ENCODE measurements at places on chromosomes 1 and 21.

GRCh38 chr1:9654834-9655723, 3.5 kb downstream of the PIK3CD start:
- no peaks in the 10 kb centered on the region for H3K36me3 ChIP-seq
- peak overlapping the region; percentile 86 for H3K4me3 ChIP-seq
- H3K27me3 ChIP-seq: no peaks in the 10 kb centered on the region
- peaks cover 60% of the 10 kb centered on the region for H3K4me1 ChIP-seq

DNA sequence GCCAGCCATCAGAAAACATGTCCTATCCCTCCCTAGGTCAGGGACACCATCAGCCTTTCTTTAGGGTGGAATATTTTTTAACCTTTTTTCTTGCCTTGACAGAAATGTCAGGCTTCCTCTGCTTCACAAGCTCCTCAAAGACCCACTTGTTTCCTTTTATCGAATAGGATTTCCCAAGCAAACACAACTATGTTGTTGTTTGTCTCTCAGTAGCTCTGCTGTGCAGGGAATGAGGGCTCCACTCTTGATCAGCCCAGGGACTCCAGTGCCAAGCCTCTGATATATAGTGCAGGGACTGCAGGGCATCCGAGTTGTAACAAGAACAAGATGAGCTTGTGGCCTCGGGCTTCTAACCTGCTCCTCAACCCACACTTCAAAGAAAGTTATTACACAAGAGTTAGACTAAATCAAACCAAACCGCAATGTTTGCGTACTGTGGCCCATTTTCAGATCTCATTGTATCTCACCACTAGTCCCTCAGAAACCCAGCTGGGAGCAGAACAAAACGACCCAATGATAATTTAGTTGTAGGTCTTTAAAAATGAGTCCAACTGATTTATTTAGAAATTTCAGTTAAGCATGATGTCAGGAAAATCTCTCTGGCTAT, 108.1 kb downstream of the ATG4C start:
- H3K4me3 ChIP-seq: no peak overlapping the region
- no peaks in the 10 kb centered on the region for H3K27me3 ChIP-seq
- H3K4me1 ChIP-seq: no peaks in the 10 kb centered on the region
- no peak overlapping the region for H3K27ac ChIP-seq

DNA sequence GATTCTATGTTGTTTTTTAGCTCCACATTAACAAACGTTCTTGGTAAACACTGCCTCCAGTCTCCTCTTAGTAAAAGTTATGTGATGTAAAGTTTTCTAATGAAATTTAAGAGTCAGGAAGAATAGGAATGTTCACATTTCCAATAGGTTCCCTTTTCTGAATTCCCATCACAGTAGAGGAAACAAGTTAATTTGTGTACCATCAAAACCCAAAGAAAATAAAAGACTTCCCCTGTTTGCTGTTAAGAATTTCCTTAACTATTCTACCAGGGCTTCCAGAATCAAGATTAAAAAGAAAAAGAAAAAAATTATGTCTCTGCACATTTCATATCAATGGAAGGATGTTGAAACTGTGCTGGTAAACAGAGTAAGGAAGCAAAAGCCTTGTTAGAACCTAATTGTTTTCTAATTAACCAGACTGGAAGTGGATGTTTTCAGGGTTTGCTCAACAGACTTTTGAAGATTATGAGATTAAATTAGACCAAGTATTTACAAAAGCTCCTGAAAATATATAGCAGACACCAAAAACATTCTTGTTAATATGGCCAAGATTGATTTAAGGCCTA, 43.4 kb upstream of the PALMD start:
- DNase-seq: no peak
- H3K4me1 ChIP-seq: no peaks in the 10 kb centered on the region
- H3K27me3 ChIP-seq: no peaks in the 10 kb centered on the region
- no peak overlapping the region for H3K27ac ChIP-seq
- H3K4me3 ChIP-seq: no peak overlapping the region
- H3K36me3 ChIP-seq: no peaks in the 10 kb centered on the region

DNA sequence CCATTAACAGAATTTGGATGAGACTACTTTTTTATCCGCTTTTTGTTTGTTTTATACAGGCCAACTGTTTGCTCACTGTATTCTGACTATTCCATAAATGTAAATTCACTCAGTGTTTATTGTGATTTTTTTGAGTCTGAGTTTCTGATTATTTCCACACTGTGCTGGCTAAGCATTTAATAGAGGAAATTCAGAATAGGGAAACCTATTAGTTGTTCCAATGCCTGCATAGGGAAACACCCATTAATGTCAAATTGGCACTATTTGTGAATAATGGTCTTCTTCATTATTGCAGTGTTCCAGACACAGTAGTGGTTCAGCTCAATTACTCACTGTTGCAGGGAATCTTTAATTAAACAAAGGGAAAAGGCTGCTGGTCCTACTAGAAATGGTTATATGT, 174.7 kb upstream of the SGIP1 start:
- no peak overlapping the region for H3K4me3 ChIP-seq
- no peaks in the 10 kb centered on the region for H3K27me3 ChIP-seq
- H3K27ac ChIP-seq: peak overlapping the region; percentile 78
- H3K36me3 ChIP-seq: peaks cover 27% of the 10 kb centered on the region
- DNase-seq: no peak

GRCh38 chr21:16633831-16634459, 878.9 kb upstream of the CXADR start:
- DNase-seq: no peak
- no peaks in the 10 kb centered on the region for H3K36me3 ChIP-seq
- H3K27me3 ChIP-seq: no peaks in the 10 kb centered on the region
- H3K4me3 ChIP-seq: no peak overlapping the region

DNA sequence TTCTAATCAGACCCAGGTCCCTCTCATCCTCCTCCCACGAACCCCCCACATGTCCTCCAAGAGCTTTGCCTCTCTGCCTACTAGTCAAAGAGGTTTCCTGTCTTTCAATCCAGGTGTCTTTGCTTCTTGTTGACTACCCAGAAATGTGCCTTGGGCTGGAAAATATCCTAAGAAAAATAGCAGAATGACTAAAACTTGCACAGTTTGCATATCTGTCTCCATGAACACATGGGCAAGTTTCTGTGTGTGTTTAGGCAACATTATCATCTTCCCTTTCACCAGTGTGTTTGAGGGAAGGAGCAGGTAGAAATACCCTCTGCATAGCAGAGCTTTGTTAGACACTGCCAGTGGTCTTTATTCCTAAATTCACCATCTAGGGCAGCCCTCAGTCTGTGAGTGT, 1.5 kb downstream of the C1orf116 start:
- peaks cover 31% of the 10 kb centered on the region for H3K27me3 ChIP-seq
- no peaks in the 10 kb centered on the region for H3K4me1 ChIP-seq
- no peak for DNase-seq
- no peak overlapping the region for H3K4me3 ChIP-seq

DNA sequence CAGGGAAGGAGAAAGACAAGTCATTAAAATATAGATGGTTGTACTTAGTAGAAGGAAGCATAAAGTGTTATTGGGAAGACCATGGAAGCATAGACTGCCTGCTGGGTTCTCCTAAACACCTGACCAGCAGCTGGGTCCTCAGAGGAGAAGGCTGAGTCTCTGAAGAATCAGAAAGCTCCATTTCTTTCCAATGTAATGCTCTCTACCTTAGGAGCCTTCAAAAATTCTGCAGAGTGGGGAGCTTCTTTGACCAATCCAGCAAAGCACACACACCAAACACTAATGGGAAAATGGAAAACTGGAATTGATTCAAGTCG, 21.1 kb upstream of the BCL10 start:
- H3K4me1 ChIP-seq: peaks cover 22% of the 10 kb centered on the region
- DNase-seq: no peak
- peak overlapping the region; percentile 60 for H3K27ac ChIP-seq
- H3K36me3 ChIP-seq: no peaks in the 10 kb centered on the region
- H3K27me3 ChIP-seq: no peaks in the 10 kb centered on the region

DNA sequence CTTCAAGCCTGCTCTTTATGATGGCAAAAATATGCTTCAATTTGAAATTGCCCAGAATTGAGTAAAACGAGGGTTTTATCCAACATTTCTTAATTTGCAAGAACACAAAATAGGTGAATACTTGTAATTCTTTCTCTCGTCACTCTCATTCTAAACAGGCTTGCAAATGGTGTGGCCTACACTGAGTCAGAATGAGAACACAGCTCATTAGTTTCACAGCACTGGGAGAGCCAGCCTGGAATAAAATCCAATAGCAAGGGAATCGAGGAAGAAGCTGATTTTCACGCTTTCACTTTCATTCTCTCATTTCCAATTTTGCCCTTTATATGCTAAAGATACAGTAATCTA, 537.5 kb downstream of the LTN1 start:
- no peaks in the 10 kb centered on the region for H3K4me1 ChIP-seq
- H3K27ac ChIP-seq: no peak overlapping the region
- H3K4me3 ChIP-seq: no peak overlapping the region
- no peaks in the 10 kb centered on the region for H3K27me3 ChIP-seq

DNA sequence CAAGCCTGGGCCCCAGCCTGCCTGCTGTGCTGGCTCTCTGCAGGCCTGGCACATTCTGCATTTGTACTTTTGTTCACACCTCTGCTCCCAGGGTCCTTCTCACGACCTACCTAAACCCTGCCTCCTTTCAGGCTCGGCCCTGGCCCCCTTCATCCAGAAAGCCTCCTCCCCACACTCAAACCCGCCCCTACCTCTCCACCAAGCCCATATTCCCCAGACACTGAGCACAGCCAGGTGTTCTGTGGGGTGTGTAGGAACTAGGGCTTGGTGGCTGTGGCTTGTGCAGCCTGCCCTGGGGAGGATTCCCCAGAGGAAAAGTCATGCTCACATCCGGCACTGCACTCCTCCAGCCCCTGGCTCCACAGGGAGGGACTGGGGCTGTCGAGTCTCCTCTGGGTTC, 8.2 kb upstream of the MIXL1 start:
- H3K27me3 ChIP-seq: no peaks in the 10 kb centered on the region
- no peak overlapping the region for H3K27ac ChIP-seq
- H3K4me1 ChIP-seq: peaks cover 11% of the 10 kb centered on the region
- H3K4me3 ChIP-seq: no peak overlapping the region
- DNase-seq: no peak

- H3K27ac ChIP-seq: no peak overlapping the region
- H3K4me1 ChIP-seq: no peaks in the 10 kb centered on the region
- no peaks in the 10 kb centered on the region for H3K27me3 ChIP-seq
- no peak overlapping the region for H3K4me3 ChIP-seq
- no peak for DNase-seq
- no peaks in the 10 kb centered on the region for H3K36me3 ChIP-seq
Measured at GRCh38 chr1:98669355-98670296, 8.1 kb downstream of the SNX7 start.

DNA sequence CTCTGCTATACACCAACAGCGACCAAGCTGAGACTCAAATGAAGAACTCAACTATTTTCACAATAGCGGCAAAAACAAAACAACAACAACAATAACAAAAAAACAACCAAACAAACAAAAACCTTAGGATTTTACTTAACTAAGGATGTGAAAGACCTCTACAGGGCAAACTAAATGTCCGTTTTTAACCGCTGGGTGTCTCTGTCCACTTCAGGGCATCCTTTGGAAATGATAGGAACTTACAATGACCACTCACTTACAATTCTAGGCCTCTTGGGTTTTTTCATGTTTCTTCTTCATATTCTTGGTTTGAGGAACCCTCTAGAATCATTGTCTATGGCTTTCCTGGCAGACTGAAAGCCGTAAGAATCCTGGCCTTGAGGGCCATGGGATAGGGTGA, 134.0 kb upstream of the FAM78B start:
- H3K4me3 ChIP-seq: no peak overlapping the region
- no peak for DNase-seq
- no peaks in the 10 kb centered on the region for H3K36me3 ChIP-seq
- H3K27me3 ChIP-seq: no peaks in the 10 kb centered on the region
- H3K27ac ChIP-seq: no peak overlapping the region

DNA sequence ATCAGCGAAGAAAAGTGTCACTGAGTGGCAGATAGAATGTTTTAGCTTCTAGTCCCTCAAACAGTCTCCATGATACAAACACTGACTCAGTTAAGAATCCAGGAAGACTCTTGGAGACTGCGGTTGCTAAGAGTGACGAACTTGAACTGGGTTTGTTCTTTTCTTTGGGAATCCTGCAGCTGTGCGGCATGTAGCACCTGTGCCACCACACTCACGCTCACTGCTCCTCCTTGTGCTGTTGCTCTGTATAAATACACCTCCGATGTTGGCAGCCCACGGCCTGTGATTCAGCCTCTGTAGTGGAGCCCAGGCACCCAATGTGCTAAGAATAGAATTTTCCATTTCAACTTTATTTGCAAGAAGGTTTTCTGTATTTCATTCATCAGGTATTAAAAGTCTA, 5.5 kb upstream of the PPIE start:
- no peak for DNase-seq
- H3K4me1 ChIP-seq: peaks cover under 1% of the 10 kb centered on the region
- H3K27ac ChIP-seq: no peak overlapping the region

DNA sequence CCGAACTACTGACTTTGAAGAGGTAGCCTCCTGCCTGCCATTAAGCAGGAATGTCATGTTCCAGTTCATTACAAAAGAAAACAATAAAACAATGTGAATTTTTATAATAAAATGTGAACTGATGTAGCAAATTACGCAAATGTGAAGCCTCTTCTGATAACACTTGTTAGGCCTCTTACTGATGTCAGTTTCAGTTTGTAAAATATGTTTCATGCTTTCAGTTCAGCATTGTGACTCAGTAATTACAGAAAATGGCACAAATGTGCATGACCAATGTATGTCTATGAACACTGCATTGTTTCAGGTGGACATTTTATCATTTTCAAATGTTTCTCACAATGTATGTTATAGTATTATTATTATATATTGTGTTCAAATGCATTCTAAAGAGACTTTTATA, 159.8 kb upstream of the SGIP1 start:
- H3K27ac ChIP-seq: peak overlapping the region; percentile 90
- DNase-seq: no peak
- no peak overlapping the region for H3K4me3 ChIP-seq
- H3K36me3 ChIP-seq: peaks cover 2% of the 10 kb centered on the region
- peaks cover 81% of the 10 kb centered on the region for H3K4me1 ChIP-seq
- H3K27me3 ChIP-seq: no peaks in the 10 kb centered on the region

- no peaks in the 10 kb centered on the region for H3K4me1 ChIP-seq
- no peak for DNase-seq
- no peaks in the 10 kb centered on the region for H3K36me3 ChIP-seq
- no peaks in the 10 kb centered on the region for H3K27me3 ChIP-seq
- H3K4me3 ChIP-seq: no peak overlapping the region
- no peak overlapping the region for H3K27ac ChIP-seq
Measured at GRCh38 chr1:65079941-65080340, 68.1 kb upstream of the AK4 start.
